Cardiac muscle cell (in vitro differentiated cells and primary cell): ENCODE measurements at places on chromosomes 4 and X.

GRCh38 chr4:153154007-153154975 lies 50.0 kb upstream of the TRIM2 start:
- DNase-seq = peak; percentile 42

DNA sequence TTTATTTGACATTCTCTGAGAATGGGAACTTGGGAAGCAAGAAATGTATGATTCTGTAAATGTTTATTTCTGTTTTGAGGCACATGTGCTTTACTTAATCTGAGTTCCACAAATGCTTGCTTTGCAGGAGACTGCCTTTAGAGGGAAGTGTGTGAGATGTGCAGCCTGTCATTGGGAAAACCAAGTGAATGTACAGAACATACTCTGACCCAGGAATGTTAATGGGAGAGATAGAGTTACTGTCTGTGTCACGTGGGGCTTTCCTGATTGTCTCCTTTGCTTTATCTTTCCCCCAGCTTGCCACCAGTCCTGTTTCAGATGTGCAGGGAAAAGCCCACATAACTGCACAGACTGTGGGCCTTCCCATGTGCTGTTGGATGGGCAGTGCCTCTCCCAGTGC lies 218.6 kb upstream of the ANXA3 start:
- peak; percentile 19 for DNase-seq

GRCh38 chr4:180650273-180650672 lies 1592.9 kb upstream of the TENM3 start:
- no peak for DNase-seq

- DNase-seq = no peak
Observed at GRCh38 chrX:78330068-78330467, 2.7 kb upstream of the CYSLTR1 start.

DNA sequence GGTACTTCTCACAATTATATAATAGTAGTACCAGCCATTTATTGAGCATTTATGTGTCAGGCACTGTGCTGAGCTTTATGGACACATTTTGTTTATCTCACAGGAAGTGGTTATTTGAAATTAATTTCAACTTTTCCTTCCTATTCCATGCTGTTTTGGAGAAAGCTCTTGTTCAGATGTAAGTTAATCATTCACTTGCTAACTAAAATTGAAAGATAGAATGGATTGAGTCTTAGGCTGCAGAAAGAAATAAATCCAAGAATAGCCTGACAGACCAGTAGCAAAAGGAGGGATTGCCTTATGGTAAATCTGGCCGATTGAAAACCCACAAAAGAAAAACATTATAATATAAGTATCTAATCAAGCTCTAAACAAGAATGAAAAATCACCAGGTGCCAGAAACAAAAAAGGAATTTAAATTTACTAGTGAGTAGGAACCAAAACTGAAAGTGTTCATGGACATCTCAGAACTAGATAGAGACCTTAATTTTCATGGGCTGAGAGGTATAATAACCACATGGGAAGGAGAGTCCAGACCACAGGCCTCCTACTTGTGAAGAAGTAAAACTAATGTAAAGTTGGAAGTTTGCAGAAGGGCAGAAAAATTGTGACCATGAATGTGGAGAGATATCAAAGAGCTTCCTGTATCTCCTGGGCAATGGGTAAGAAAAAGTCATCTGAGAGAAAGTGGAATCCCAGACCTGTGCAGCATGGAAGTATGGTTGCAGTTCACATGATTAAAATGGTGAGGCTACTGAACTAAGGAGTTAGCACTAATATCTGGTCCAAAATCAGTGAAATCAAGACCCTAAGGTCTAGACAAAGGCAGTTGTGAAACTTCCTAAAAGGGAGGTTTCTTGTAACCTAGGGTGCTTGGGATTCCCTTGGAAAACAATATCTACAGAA lies 38.0 kb downstream of the RADX start:
- DNase-seq = no peak

DNA sequence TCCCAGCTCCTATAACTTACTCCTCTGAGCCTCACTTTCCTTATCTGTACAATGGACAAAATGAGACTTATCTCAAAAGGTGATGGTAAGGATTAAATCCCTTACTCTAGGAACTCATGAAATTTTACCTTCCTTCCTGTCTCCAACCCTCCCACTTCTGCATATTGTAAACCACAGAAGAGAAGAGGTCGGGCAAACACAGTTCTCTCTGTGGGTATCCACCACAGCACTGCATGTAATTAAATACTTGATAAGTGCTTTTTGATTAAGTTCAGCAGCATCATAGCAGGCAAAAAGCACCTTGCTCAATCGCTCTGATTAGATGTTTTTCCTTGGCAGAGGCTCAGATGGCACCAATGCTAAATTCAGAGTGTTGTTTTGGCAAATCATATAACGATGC lies 17.3 kb upstream of the TMEM192 start:
- DNase-seq = no peak

GRCh38 chr4:24067367-24068193 lies 177.7 kb upstream of the PPARGC1A start:
- DNase-seq = peak; percentile 67

GRCh38 chr4:94806376-94806775 lies 48.6 kb downstream of the BMPR1B start:
- no peak for DNase-seq

- DNase-seq = peak; percentile 64
Observed at GRCh38 chrX:154712781-154713740, 37.8 kb downstream of the GAB3 start.

GRCh38 chrX:100911731-100912130 lies 17.0 kb downstream of the XKRX start:
- DNase-seq = no peak

DNA sequence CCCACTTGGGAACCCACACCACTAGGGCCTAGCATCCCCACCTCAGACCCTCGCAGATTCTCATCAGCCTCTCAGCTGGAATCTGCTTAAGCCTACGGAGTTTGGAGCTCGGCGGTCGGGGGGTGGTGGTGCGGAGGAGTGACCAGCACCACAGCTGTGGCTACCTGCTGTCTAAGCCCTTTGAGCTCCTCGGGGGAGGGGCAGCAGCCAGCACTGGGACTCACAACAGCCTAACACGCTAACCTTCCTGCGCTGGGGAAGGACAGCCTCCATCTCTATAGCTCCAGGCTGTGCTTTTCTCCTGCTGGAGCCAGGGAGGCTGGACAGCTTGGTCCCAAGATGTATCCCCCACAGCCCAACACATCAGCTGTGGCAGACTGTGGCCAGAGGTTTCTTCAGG lies 281.5 kb downstream of the USP46 start:
- DNase-seq = no peak

GRCh38 chr4:168558599-168558998 lies 61.7 kb downstream of the PALLD start:
- DNase-seq = peak; percentile 68

DNA sequence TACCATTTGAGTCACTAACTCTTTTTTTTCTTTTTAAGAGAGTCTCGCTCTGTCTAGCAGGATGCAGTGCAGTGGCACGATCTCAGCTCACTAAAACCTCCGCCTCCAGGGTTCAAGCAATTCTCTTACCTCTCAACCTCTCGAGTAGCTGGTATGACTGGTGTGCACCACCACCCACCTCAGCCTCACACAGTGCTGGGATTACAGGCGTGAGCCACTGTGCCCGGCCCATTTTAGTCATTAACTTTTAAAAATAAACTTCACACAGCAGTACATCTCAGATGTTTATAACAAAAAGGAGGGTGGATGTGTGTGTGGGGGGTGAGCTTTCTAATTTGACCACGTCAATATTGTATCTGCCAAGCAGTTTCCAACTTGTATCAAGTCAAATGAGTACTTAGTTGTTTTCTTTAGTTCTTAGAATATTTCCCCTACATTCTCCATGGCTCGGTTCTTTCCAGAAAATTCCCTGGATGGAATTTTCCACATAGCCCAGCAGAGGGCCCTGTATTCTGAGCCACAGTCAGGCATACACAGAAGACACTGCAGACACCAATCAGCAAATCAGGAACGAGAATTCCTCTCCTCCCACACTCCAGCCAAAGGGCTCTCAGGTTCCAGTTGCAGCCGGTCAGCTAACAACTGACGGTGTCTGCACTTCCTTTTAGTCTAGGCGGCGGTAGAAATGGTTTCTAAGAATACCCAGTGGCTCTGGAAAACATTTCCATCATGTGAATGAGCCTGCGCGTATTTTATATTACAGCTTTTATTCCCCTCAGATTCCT lies 20.1 kb upstream of the ARAF start:
- peak; percentile 89 for DNase-seq
